ENCODE measurements at places on chromosomes 16 and 17.

DNA sequence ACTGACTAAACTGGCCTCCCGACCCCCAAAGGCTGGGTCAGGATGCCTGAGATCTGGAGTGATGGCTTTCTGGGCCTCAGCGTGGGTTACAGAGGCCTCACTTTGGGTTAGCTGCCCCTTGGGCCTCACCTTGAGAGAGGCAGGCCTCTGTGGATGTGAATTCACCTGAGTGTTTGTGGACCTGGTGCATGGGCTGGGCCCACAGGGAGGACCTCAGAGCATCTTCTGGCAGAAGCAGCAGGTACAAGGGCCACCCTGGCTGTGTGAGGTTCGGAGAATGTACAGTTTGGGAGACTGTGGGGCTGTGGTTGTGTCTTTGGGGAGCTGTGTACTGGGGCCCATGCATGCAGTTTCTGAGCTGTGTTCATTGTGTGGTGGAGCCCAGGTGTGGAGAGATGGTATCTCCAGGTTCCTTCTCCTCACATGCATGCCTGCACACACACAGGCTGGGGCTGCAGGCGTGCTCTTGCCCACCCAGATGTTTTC is 18.3 kb downstream of the RARA start:
- no peak for DNase-seq

GRCh38 chr16:85112364-85112763 is at the start of gene CIBAR2:
Gene CIBAR2, minus strand, starts transcription at chr16:85112472. Its CDS starts 120 bp downstream, at chr16:85112352.
- no peak for DNase-seq

DNA sequence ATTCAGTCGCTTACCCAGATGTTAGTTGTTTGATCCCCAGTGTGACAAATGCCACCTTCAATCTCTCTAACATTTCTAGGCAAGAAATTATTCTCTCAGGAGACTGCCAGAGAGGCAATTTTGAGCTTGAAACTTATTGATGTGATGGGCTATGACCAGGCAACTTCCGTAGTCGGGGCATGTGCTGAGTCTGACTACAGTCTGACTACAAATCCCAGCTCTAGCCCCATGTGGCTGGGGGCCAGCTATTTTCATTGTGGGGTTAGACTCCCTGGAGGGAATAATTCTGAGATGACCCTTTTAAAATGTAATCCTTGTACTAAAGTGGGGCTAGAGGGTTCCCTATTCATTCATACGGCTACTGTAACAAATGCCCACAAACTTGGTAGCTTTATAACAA is 65.9 kb downstream of the RBFOX1 start:
- DNase-seq, result no peak

DNA sequence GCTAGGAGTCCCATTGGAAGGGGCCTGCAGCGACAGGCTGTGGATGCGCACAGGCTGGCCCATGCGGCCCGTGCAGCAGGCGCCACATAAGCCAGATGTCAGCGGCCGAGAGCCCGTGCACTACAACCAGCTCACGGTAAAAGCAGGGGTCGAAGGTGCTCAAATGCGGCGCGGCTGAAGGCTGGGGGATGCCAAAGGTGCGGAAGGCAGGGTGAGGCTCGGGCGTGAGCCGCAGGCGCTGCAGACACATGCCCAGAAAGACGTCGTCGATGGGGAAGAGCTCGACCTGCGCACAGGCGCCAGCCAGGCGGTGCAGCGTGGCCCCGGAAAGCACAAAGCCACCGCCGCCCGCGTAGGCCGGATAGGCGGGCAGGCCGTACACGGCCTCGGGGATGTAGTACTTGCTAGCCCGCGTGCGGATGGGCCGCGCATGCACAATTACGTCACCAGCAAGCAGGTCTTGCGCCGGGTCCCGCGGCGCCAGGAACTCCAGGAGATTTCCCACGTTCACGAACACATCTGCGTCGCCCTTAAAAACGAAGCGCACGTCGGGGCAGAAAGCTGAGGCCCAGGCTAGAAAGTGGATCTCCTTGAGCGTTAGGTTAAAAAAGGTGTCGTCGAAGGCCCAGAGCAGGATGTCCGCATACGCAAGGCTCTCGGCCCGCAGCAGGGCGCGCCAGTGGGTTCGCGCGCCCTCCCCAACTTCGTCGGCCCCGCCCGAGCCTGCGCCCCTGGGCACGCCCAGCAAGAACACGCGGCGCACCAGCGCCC is 1.3 kb downstream of the B3GNT9 start:
- DNase-seq, result no peak

GRCh38 chr17:77555741-77556291 is 402.7 kb upstream of the TNRC6C start:
- DNase-seq, result no peak

- DNase-seq, result no peak
These were observed 5.7 kb upstream of the PMP22 start for GRCh38 chr17:15270628-15271381.
